Fibroblast of skin of back (primary cell): ENCODE measurements at places on chromosomes 4 and X.

DNA sequence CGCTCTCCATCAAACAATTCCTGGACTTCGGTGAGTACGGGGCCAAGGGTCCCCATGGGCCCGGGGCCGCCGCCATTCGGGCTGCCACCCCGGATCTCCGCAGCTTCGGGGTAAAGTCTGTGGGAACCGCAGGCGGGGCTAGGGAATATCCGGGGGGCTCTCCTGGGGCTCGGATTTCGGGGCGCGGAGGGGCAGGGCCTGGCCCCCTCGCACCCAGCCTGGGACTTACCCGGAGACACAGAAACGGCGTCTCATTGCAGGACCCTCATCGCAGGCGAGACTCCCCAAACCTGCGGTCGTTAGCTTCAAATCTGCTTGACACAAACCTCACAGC is 413 bp downstream of the PDK3 start:
- no peak for DNase-seq

- no peak for DNase-seq
Measured at GRCh38 chr4:41631523-41631922, 93.6 kb downstream of the LIMCH1 start.

GRCh38 chr4:8547912-8548730 is 32.1 kb upstream of the GPR78 start:
- DNase-seq, result no peak

DNA sequence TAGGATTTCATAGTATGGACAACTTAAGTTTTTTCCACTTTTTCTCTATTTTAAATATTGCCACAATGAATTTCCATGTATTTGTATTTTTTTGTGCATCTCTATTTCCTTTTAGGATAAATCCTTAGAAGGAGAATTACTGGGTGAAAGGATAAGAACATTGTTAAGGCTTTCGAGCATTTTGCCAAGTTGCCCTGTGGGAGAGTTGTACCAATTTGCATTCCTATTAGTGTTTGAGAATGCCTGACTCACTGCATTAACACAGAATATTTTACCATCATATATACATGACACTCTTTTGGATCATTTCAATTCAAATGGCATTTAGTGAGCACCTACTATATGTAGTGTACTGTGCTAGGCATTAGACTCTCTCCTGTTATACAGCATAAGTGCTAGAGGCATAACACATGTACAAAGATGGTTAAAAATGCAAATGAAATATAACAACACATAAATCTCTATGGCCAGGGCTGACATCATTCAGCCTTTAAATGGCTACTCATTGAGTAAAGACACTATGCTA is 57.0 kb downstream of the PLAC1 start:
- DNase-seq, result peak; percentile 71

- DNase-seq, result no peak
Measured at GRCh38 chrX:27519226-27519625, 56.1 kb upstream of the PPP4R3C start.

GRCh38 chr4:41477181-41477905 is 60.6 kb upstream of the LIMCH1 start:
- no peak for DNase-seq

- no peak for DNase-seq
Measured at GRCh38 chr4:114052227-114052626, 72.8 kb upstream of the ARSJ start.

DNA sequence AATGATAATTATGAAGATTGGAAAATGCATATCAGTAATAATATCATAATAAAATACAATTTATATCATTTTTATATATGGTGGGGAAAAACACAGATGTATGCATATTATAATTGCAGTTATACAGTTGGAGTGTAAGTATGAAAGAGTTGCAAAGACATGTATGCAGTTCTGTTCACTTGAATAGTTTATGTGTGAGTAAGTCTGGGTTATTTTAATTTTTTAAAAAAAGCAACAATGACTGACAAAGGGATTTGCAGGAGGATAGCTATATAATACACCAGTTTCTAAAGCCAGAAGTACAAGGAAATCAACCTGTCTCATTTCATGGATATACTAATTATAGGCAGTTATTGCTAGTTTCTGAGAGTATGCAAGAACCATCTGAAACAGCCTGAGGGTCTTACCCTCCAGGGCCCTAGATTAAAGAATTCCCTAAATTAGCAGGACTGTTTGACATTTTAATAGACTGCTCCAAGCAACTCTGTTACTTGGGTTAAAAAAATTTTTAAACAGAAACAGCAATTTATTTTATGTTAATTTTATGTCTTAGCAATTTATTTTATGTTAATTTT is 40.2 kb downstream of the FAM114A1 start:
- no peak for DNase-seq

DNA sequence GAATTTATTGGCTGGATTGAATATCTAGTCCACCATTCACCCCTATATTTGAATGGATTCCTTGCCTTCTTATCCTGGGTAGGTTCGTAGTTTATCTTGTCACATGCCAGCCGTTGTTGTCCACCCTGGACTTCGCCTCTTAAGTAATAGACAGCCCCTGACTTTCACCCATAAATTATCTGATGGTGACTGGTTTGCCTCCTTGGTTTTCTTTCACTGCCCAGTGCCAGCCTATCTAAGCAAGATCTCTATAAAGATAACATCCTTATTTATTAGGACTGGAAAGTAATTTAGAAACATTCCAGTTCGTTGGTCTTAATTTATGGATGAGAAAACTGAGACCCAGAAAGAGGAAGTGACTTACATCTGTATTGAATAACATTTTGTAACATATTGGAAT is 410.3 kb downstream of the RPA4 start:
- no peak for DNase-seq

GRCh38 chrX:43096830-43097229 is 318.9 kb upstream of the PPP1R2C start:
- DNase-seq, result no peak

GRCh38 chrX:39952989-39953388 is 144.8 kb downstream of the BCOR start:
- DNase-seq, result no peak

GRCh38 chr4:23337292-23337691 is 552.6 kb downstream of the PPARGC1A start:
- no peak for DNase-seq

DNA sequence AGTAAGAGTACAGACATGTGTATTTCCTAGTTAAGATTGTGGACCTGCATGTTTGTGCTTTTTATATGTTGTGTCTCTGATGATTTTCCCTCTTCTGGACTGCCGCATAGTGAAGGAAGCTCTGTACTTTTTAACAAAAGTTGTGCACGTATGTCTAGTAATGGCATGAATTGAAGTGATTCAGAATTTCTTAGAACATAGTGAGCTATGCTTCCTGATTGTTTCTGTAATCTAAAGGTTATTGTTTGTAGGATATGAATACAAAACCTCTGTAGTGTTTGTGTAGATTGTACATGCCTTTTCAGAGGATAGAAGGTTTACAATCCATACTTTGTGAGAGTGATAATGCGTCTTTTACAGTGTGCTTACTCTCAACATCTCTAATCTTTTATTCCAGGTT is 37.0 kb upstream of the NUDT6 start:
- DNase-seq, result no peak

- DNase-seq, result peak; percentile 5
Measured at GRCh38 chr4:95572304-95572991, 23.7 kb upstream of the UNC5C start.

- DNase-seq, result no peak
Measured at GRCh38 chr4:2332976-2333319, 71.0 kb upstream of the MXD4 start.

DNA sequence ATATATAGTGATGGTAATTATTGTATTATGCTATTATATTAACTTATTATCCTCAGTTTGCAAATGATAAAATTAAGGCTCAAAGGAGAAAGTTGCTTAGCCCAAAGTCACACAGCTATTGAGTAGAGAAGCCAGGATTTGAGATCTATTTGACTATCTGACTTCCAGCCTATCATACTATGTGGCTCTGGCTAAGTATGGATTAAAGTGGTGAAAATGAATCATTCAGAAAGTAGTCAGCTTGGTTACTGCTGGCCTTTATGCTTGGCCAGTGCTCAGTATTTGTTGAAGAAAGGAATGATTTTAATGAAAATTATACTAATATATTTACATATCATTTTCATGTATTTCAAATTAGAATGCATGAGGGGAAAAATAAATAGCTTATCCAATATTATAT is 219.8 kb downstream of the SHROOM3 start:
- peak; percentile 54 for DNase-seq

- no peak for DNase-seq
Measured at GRCh38 chrX:38860106-38861013, 59.1 kb downstream of the MID1IP1 start.

DNA sequence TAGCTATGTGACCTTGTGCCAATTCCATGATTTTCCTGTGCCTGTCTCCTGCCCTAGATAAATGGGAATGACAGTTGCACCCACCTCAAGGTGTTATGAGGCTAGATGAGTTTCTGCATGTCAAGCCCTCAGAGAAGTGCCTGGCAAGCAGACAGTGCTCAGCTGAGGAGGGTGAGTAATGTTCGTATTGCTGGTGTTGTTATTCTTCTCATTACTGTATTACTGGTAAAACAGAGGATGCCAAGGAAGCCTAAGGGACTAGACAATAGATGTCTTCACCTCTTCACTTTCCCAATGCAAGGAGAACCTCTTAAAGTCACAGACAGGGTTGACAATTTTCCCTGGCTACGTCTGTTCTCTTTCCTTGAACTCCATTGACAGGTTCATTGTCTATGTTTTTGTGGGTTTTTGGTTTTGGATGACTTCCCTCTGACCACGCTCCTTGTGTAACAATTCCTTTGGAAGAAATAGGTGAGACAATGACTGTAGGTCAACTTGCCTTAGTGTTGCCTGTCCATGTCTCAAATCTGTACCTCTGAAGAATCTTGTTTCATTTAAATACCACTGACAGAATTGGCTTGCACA is 19.2 kb downstream of the ETDC start:
- no peak for DNase-seq

GRCh38 chr4:94827481-94828110 is 69.8 kb downstream of the BMPR1B start:
- peak; percentile 89 for DNase-seq

DNA sequence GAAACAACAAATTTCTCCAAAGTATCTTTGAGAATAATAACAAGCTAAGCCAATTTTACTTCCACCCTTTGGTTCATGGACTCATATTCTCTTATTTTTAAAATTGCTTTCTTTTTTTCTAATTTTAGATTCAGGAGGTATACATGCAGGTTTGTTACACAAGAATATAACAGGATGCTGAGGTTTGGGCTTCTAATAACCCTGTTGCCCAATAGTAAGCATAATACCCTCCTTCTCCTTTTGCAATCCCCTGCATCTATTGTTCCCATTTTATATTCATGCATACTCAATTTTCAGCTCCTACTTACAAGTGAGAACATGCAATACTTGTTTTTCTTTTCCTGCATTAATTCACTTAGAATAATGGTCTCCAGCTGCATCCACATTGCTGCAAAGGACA is 202.3 kb upstream of the FSTL5 start:
- no peak for DNase-seq

- DNase-seq, result no peak
Measured at GRCh38 chr4:152168987-152169616, 366.8 kb downstream of the FBXW7 start.

GRCh38 chr4:169604131-169604900 is 8.1 kb downstream of the NEK1 start:
- peak; percentile 70 for DNase-seq

DNA sequence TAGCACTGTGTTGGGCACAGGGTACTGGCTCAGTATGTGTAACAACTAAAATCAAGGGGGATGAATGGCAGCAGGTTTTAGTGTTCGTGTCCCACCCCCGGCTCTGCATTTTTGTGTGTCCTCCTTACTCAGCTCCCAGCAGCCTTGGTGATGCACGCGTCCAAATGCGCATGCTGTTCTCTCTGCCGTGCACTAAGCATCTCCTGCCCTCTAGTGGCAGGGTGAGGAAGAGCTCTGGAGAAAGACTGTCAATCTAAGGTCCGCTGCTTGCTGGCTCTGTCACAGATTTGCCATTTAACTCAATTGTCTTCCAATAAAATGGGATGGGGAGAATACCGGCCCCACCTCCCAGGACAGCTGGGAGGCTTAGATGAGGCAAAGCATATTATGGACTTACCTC is 61.4 kb downstream of the WFS1 start:
- DNase-seq, result peak; percentile 5

- peak; percentile 44 for DNase-seq
Measured at GRCh38 chr4:155787113-155787710, 28.4 kb downstream of the GUCY1B1 start.
